ENCODE measurements at places on chromosomes 1 and 21.

DNA sequence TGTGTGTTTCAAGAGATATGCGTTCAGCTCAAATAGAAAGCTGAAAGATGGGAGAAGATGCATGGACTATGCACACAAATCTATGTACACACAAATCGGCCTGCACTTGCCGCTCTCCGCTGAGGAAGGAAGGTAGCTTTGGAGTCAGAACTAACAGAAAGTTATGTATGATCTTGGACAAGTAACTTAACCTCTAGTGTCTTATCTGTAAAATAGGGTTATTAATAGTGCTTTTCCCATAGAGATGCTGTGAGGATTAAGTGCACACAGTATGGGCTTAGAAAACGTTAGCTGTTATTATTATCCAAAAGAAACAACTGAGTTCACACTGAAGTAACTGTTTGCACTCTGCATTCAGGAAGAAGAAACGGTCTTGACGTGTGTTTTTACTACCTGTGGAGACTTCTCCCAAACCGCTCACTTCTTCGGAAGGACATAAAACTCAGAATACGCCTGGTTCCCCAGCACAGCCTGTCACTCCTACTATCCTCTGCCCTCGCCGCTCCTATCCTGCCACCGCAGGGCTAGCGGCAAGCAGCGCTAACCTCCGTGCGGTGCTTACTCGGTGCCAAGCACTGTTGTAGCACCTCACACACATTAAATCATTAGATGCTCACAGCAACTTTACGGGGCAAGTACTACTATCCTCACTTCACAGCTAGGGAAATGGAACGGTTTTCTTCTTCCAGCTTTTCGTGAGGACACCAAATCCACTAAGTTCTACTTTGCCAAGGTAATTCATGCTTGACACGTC, 1.3 kb downstream of the TGFBR3 start:
- no peak for DNase-seq

DNA sequence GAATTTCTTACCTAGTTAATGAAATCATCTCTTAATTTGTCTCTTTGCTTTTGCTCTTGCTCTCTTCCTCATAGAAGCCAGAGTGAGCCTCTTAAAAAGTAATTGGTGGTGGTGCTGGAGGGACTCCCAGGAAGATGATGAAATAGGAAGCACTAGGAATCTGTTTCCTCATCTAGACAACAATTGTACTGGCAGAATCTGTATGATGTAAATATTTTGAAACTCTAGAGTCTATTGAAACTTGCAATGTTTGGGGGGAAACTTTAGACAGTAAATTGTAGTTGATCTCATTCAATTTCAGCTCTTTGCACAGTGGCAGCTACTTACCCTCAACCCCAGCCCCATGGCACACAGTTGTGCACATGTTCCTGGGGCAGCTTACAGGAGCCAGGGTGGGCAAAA, 10.6 kb downstream of the RGSL1 start:
- no peak for DNase-seq

- DNase-seq: no peak
Observed at GRCh38 chr1:155174324-155175280, 953 bp downstream of the TRIM46 start.

GRCh38 chr1:167057241-167057688, 32.9 kb downstream of the GPA33 start:
- DNase-seq: peak; percentile 22

- no peak for DNase-seq
Observed at GRCh38 chr1:205373022-205373797, 16.5 kb upstream of the KLHDC8A start.

DNA sequence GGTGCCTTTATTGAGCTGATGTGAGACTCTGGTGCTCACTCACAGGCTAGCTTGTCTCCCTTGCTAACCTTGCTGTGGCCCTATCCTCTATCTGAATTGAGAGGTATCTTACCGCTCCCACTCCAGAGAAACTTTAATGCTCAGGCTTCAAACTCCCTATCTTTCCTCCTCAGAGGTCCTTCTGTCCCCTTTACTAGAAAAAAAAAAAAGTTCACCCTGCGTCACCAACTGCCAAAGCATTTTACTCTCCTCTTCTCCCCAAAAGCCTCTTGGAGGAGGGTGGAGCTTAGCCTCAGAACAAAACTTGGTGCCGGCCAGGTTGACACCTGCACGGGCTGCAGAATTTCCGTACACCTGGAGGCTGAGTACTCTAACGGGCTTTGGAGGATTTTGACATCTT, 55.1 kb downstream of the ATP2B4 start:
- DNase-seq: no peak

DNA sequence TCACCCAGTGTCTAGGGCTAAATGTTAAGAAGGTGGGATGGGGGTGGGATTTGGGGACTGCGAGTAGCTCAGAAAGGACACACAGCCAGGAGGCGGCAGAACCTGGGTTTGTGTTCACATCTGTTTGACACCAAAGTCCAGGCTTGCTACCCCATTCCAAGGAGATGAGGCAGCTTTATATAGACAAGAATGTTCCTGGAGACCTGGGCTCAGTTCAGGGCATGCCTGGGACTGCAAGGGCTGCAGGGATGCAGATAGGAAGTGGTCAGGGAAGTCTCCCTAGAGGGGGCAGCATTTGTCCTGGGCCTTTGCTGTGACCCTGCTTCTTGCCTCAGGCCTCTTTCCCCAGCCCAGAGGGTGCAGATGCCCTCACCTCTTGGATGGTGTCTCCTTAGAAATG, 16.3 kb downstream of the PADI3 start:
- DNase-seq: no peak

GRCh38 chr21:33123374-33124123, 53.6 kb downstream of the OLIG1 start:
- no peak for DNase-seq

GRCh38 chr1:234933475-234933874, 195.2 kb downstream of the TOMM20 start:
- no peak for DNase-seq

GRCh38 chr1:208965351-208965750, 618.2 kb upstream of the CAMK1G start:
- DNase-seq: no peak

DNA sequence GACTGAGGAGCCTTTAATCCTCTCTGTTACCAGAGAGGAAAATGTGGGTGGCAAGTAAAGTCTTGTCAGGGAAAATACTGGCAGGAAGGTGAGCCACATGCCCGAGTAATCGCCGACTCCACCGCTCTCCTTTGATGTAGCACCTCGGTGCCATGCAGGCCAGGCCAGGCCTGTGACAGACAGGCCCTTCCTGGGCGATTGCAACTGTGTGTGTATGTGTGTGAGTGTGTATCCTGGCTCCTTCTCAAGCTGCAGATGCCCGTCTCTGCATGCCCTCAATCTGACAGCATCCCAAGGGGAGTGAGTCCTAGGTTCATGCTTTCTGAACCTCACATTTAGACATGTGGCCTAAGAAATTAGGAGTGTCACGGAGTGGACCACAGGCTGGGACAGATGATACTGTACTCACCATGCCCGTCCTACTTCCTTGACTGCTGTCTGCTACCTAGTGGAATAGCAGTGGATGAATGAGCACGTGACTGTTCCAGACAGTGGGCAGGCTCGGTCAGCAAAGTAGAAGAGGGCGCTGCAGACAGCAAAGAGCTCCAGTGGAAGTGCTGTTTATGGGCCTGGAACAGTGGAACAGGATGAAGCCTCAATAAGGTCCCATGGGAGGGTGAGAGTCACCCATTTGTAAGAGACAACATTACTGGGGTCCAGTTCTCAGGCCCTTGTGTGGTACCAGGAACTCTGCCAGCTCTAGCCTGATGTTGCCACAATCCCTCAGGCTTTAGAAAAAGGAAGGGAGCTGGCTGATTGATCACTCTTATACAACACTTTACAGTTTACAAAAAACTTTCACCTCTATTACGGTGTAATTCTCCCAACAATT, 25.3 kb downstream of the SERTAD4 start:
- DNase-seq: no peak

DNA sequence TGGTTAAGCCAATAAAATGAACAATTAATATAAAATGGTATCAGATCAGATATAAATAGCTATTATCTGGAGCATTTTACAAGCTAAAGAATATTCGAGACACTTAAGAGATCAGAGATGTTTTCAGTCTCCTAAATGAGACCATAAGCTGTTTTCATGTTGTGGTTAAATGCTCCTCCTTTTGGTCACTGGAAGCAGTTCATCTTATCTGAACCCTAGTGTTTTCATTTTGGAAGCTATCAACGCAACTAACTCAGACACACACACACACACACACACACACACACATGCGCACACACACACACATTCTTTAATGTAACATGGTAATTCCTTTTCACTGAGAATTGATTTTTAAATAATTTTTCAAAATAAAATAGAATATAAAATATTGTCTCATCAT, 10.0 kb upstream of the LRRC8C start:
- DNase-seq: no peak

- DNase-seq: no peak
Observed at GRCh38 chr1:48744032-48744431, 32.7 kb downstream of the BEND5 start.

DNA sequence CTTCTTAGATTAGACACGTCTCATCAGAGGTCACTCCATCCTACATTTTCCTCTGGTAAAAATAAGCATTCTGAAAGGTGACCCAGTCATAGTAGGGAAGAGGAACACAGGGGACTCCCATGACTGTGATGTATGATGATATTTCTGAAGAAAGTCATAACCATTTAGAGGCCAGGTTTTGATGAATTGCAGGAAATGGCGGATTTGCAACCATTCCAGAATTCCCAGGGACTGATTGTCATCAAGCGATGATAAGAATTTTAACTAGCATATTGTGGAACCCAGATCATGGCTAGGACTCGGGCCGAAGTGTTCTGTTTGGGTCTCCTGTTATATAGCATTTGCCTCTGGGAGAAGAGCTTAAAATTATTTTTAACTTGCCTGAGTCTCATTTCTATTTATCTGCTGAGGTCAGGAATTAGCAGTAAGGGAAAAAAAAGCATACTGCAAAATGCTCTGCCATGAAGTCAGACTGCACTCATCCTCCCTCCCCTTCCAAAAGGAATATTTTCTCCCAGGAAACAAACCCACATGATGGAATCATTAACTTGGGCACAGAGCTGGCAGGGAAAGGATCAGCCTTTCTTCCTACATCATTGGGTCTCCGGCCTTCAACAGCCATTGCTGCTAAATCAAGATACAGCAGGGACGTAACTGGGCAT, 286.7 kb downstream of the HLX start:
- DNase-seq: no peak

DNA sequence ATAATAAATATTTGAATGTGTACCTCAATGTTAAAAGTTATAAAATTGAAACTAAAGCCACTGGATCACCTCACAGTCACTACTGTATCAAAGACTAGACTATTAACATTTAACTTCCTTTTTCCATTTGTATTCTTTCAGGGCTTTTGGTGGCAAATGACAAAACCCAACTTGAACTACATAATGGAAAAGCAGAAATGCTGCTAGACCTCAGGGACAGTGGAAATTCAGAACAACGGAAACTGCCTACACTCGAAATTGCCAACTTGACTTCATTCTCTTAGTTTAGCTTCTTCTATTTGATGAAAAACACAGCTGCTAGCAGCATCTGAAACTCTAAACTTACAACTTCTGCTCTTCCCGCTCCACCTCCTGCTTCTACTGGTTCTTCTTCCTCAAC, 34.9 kb upstream of the NTNG1 start:
- no peak for DNase-seq

- no peak for DNase-seq
Observed at GRCh38 chr1:106879538-106879937, 176.9 kb upstream of the PRMT6 start.

GRCh38 chr21:41663805-41664788, 102.8 kb downstream of the RIPK4 start:
- no peak for DNase-seq

DNA sequence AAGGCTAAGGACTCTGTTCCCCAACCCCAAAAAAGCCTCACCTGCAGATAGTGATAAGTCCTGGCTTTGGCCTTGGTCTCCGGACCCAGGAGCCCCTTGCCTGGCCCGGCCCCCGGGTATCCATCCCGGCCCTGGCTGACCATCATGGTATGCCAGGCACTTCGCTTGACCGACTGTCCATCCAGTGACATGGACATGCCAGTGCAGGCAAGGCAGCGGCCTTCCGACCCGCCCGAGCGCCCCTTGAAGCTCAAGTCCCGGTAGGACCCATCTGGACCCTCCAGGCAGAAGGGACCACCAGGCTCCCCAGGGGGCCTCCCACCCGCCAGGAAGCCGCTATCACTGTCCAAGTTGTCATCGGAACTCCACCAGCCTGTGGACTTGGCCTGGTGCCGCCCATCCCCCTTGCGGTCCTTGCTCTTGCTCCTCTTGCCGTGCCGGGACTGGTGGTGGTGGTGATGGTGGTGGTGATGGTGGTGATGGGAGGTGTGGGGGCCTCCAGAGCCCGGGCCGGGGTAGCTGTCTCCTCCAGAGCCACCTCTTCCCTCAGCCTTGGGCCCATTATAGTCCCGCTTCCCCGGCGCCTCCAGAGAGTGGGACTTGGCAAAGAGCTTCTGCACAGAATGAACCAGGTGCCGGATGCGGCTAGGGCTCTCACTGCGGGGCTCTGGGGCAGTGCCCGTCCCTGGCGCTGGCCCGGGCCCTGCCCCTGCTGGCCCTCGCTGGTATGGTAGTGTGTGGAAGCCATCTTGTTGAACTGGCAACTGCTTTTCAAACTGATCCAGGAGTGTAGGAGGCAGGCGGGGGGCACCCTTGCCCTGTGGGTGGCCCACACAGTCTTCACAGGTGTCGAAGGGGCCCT, 25.0 kb downstream of the DLGAP3 start:
- DNase-seq: peak; percentile 16

- DNase-seq: no peak
Observed at GRCh38 chr1:184050636-184051035, 894 bp upstream of the TSEN15 start.

DNA sequence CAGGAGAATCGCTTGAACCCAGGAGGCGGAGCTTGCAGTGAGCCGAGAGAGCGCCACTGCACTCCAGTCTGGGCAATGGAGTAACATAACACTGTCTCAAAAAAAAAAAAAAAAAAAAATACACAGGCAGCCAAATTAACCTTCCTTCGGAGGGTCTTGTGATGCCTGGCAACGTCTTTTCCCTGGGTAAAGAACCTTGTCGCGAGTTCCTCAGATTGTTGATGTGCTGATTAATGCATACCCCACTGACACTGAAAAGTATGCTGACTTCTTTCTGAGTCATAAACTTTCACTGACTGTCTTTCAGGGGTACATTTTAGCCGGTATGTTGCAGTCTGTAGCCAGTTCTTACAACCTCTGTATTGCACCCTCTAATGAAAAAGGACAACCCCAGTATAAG, 95.1 kb upstream of the SOD1 start:
- no peak for DNase-seq

GRCh38 chr1:152013664-152014237, 20.1 kb upstream of the S100A10 start:
- DNase-seq: no peak

- DNase-seq: no peak
Observed at GRCh38 chr1:30768830-30769718, 11.5 kb upstream of the LAPTM5 start.

DNA sequence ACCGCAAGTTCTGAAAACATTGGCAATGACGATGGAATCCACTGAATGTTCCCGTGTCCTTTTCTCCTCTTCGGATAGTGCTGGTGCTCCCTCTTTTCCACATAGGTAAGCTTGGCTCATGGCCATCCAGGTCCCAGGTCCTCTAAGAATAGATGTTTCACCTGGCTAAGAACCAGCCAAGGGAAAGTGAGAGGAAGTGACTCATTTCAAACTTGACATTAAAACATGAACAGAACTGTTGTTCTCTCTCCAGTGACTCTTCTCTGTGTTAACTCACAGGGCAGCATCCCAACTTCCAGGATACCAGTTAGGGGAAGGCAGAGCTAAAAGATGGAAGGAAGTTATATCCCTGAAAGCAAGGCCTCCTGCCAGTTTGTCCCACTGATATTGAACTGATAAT, 493.8 kb upstream of the CHRM3 start:
- DNase-seq: peak; percentile 87

- no peak for DNase-seq
Observed at GRCh38 chr1:3170561-3171453, 101.8 kb downstream of the PRDM16 start.

All from COLO829 (cell line).